ENCODE measurements at places on chromosomes 1 and 21.
A peak's percentile ranks its signal among the peaks of the same experiment; 100 is the strongest.

GRCh38 chr1:89616844-89617627, 15.9 kb upstream of the LRRC8C start:
- DNase-seq = no peak

DNA sequence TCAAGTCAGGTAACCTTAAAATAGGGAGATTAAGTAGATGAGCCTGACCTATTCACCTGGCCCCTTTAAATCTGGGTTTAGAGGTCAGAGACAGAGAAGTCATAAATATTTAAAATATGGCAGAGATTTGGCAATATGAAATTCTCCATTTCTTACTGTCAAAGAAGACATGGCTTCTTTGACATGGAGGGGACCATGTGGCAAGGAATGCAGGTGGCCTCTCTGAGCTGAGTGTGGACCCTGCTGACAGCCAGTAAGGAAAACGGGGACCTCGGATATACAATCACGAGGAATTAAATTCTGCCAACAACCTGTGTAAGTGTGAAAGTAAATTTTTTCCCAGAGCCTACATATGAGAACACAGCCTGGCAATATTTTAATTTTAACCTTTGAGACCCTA, 427.5 kb upstream of the PROX1 start:
- DNase-seq = no peak

GRCh38 chr1:228264090-228264829, 56.4 kb downstream of the OBSCN start:
- no peak for DNase-seq

- DNase-seq = no peak
Observed at GRCh38 chr1:11790880-11791715, 14.7 kb downstream of the MTHFR start.

DNA sequence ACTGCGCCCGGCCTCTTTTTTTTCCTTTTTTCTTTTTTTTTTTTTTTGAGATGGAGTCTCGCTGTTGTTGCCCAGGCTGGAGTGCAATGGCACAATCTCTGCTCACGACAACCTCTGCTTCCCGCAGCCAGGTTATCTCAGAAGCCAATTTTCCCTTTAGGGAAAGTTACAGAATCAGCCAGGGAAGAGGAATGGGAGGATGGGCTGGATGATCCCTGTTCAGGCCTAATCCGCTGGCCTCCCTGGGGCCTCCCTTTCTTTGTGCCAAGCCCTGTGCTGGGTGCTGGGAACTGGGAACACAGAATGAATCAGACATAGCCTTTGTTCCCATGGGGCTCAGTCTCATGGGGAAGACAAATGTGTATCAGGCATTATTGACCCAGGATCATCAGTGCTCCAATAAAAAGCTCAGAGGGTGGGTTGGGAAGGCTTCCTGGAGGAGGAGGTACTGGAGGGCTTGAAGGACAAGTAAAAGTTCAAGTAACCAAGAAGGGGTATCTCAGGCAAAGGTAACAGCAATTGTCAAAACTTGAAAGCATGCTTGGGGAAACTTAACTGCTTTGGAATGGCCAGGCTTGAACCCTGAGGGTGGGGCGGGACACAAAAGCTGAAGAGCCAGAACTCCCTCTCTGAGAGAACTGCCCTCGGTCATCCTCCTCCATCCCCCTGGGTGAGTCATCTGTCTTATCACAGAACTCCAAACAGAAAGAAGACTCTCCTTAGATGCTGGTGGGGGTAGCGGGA, 14.3 kb downstream of the ECHDC2 start:
- DNase-seq = no peak

DNA sequence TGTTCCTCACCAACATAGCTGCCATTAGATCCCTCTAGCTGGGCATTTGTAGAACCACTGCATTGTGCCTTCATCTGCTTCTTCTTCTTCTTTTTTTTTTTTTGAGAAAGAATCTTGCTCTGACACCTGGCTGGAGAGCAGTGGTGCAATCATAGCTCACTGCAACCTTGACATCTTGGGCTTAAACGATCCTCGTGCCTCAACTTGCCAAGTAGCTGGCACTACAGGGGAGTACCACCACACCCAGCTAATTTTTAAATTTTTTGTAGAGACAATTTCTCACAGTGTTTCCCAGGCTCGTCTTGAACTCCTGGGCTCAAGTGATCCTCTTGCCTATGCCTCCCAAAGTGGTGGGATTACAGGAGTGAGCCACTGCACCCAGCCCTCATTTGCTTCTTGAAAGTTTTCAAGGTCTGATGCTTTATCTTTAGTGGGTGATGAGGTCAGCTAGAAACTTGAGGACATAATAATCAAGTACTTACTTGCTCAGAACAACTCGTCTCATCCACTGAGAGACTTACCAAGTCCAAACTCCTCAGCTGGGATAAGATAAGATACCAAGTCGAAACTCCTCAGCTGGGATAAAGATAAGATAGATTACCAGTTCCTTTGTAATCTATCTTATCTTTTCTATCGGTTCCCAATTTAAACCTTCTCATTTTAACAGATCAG, 71.5 kb downstream of the MACF1 start:
- no peak for DNase-seq

DNA sequence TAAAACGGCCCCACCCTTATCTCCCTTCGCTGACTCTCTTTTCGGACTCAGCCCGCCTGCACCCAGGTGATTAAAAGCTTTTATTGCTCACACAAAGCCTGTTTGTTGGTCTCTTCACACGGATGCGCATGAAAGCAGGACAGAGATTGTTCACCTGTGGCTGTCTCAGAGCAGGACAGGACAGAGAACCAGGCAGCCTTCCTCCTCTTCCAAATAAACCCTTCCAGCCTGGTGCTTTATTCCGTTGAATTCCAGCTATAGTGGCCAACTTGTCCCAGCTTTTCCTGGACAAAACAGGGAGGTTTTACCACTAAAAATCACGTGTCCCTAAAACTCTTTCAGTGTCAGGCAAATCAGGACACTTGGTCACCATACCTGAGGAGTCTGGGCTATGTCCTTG, 9.5 kb upstream of the DMRTB1 start:
- DNase-seq = no peak

DNA sequence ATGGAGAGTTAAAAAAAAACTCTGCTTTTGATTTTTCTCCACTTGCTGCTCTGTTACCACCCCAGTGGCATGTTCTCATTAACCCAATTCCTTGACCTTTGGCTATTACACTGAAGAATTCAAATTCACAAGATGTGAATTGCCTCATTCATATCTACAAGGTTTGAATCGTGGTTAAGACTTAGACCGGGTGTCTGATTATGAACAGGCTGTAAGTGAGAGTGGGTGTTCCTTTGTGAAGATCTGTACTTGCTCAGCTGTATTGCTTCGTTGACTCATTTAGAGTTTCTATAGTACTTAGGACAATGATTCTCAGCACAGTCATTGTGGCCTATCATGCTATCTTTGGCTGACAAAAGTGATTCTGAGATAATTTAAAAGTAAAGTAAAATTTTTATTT, 36.4 kb downstream of the DNM3 start:
- no peak for DNase-seq

GRCh38 chr1:27166929-27167328, 12.0 kb upstream of the SLC9A1 start:
- no peak for DNase-seq

- DNase-seq = no peak
Observed at GRCh38 chr1:246773213-246773641, 49.0 kb downstream of the SCCPDH start.

DNA sequence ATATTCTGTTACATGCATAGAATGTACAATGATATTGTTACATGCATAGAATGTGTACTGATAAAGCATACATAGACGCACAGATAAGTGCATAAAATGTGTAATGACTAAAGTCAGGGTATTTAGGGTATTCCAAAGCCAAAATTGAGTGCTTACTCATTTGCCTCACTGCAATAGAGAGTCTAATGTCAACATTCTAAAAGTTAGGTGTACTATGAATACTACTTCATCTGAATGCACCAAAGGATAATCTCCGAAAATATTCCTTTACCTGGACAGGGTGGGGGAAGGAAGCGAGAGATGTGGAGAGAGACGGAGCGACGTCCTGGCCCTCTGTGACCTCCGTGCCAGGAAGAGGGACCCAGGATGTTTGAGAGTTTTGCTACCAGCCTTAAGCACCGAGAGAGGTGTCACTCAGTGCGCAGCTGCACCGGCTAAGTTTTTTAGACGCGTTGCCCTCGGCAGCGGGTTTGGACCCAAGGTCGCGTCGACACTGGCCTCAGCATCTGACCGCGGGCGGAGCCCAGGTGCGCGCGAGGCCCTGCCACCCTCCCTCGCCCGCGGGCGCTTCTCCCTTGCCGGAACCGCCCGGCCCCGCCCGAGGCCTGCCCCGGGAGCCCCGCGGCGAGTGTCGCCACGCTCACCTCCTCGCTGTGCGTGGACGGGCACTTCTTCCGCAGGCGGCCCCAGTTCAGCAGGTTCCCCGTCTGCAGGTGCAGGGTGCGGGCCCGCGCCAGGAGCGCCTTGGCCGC, 660 bp downstream of the GCLM start:
- DNase-seq = peak; percentile 16

DNA sequence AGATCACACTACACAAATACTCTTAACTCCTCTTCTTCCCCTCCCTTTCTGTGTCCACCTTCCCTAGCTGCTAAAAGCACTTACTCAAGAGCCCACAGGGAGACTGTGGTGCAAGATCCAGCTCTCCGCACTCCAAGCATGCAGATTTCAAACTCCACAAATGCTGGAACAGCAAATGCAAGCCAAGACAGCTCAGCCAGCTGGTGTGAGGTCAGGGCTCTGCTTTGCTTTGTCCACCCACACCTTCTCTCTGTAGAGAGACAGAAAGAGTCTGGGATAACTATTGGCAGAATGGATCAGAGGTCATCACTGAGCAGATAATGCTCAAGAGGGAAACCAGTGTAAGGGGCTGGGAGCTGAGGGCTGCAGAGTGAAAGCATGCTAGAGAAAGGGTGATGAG, 45.2 kb upstream of the DPT start:
- DNase-seq = no peak

DNA sequence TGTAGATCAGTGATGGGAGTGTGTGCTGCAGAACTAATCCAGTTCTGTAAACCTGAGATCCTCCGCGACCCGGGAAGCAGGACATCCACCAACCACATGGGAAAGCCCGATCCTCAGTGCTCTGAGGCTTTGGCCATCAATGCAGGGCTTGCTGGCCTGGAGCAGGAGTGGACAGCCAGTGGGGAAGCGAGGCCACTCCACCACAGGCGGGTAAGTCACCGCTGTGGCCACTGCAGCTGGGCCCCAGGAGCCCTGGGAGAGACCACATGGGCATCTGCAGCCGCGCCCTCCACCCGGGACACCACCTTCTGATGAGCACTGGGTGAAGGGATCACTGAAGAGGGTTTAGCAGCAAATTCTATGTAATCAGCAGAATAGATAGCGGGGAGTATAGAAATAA, 811 bp downstream of the KRTAP12-1 start:
- DNase-seq = no peak

DNA sequence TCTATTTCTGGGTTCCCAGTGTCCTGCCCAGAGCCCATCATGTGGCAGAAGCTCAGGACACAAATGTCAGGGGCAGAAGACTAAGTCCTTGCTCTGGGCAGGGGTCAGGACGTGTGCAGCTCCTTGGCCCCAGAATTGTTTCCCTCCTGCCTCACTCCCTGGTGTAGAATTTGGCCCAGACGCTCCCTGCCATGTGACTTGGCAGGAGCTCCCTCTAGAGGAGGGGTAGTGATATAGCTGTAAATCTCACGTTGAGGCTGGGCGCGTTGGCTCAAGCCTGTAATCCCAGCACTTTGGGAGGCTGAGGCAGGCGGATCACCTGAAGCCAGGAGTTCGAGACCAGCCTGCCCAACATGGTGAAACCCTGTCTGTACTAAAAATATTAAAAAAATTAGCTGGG, 91.2 kb downstream of the UBIAD1 start:
- DNase-seq = no peak

DNA sequence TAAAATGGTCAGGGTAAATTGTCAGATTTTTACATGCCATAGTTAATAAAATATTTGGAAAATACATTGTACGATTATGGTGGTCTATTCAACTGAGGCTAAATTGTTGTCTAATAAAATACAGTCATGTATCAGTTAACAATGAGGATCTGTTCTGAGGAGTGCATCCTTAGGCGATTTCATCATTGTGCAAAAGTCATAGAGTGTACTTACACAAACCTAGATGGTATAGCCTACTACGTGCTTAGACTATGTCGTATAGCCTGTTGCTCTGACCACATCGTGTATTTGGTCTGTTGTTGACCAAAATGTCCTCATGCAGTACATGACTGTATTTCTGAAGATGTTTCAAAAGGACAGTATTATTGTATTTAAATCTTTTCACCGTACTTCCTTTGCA, 5.2 kb downstream of the EEIG2 start:
- DNase-seq = no peak

DNA sequence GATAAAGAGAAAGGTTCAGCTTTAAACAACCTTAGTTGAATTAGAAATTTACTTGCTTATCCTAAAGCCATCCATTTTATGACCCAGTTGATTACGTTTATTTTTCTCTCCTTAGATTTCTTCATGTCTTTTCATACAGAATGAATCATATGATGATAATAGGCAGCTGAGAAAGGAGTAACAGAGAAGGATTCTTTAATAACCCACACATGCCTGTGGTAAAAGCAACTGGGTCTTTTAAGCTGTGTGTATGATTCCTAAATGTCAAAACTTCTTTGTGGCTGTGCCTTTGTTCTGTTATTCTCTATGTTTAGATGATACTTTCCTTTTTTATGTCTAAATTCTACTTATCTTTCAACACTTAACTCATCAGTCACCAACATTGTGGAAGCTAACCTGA, 626.5 kb downstream of the NCAM2 start:
- no peak for DNase-seq

GRCh38 chr1:67496329-67496728, 66.1 kb upstream of the SERBP1 start:
- no peak for DNase-seq

DNA sequence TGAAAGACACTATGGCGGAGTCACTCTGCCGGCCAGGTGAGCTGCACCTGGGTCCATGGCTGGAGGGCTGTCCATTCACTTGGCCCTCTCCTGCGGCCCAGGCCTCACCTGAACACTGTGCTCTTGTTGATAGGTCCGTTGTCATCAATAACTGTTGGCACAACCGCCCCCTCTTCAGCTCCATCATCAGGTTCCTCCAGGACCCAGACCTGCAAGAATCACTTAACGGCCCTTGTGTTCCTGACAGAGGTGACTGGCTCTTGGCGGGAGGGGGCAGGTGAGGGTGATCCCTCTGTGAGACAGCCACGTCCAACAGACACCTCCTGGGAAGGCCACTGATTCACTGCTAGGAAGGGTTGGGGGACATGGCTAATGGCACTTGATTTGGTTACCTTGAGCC, 54.9 kb downstream of the INAVA start:
- DNase-seq = no peak

Data from renal cortex interstitium (tissue), 15 donors.